Naive B cell (primary cell): ENCODE measurements at places on chromosomes 7 and 10. TPM values are rescaled to one million over a fixed set of nuclear protein-coding genes. Genes with fewer than 3 reads are reported as not detected.

The CPVL gene
- 0.82 TPM for polyA plus RNA-seq

The SPDYE1 gene
- not detected for polyA plus RNA-seq

DNA sequence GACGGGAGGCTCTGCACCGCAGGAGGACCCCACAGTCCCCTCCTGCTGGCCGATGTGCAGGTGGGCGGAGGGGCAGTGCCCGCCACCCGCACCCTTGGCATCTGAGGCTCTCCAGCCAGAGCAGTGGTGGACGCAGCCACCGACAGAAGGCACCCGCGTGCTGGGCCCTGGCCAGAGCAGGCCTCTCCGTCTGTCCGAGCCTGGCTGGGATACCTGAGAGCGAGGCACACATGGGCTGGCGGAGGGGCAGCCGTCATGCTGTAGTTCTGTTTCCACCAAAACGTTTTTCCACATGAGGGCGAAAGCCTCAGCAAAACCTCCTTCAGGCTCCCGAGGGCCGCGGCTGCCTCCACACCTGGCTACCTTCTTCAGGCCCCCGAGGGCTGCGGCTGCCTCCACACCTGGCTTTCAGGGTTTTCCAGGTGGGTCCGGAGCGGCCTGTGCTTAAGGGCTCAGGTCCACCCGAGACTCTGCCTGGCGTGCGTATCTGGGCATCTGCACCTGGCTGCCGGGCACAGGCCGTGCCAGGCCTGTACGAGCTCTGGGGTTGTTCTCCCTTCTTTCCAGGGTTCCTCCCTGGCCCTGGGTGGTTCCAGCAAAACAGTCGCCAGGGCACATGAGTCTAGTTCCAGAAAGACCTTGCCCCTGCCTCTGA lies 115.5 kb downstream of the INPP5A start:
- no peak for DNase-seq

DNA sequence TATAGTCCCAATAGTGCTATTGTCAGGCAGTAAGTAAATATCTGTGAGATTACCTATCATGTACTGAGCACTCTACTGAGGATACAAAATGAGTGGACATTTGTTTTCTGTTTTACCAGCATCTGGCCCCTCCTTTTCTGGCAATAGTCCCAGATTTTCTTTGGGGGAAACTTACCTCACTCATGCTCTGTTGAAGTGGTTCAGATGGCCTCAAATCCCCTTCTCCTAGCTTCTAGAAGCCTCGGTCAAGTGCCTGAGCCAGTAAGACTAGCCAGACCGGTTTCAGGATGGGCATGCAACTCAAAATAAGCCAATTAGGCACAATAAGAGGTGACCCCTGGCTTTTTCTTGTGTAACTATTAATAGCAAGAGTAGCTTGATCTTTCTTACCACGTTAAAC lies 19.7 kb downstream of the TRDMT1 start:
- DNase-seq = no peak

- DNase-seq = no peak
Observed at GRCh38 chr10:129631870-129632623, 165.0 kb downstream of the MGMT start.
